ENCODE measurements at places on chromosomes 5 and 9.

DNA sequence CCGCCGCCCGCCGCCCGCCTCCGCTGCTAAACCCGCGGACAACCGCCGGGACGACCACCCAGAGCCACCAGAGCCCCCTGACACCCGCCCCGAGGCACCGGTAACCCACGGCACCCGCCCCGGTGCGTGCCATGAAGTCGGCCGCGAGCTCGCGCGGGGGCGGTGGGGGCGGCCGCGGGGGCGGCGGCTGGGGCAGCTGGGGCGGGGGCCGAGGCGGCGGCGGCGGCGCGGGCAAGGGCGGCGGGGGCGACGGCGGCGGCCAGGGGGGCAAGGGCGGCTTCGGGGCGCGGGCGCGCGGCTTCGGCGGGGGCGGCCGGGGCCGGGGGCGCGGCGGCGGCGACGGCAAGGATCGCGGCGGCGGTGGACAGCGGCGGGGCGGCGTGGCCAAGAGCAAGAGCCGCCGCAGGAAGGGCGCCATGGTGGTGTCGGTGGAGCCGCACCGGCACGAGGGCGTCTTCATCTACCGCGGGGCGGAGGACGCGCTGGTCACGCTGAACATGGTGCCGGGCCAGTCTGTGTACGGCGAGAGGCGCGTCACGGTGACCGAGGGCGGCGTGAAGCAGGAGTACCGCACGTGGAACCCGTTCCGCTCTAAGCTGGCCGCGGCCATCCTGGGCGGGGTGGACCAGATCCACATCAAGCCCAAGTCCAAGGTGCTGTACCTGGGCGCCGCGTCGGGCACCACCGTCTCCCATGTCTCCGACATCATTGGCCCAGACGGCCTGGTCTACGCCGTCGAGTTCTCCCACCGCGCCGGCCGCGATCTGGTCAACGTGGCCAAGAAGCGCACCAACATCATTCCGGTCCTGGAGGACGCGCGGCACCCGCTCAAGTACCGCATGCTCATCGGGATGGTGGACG lies 499 bp downstream of the FBLL1 start:
- no peak for DNase-seq

GRCh38 chr5:62538017-62538942 lies 40.3 kb upstream of the LRRC70 start:
- peak; percentile 90 for DNase-seq

- no peak for DNase-seq
Observed at GRCh38 chr9:82167296-82167695, 178.7 kb downstream of the SPATA31D1 start.

GRCh38 chr9:71665247-71665646 lies 103.1 kb downstream of the CEMIP2 start:
- DNase-seq, result no peak

DNA sequence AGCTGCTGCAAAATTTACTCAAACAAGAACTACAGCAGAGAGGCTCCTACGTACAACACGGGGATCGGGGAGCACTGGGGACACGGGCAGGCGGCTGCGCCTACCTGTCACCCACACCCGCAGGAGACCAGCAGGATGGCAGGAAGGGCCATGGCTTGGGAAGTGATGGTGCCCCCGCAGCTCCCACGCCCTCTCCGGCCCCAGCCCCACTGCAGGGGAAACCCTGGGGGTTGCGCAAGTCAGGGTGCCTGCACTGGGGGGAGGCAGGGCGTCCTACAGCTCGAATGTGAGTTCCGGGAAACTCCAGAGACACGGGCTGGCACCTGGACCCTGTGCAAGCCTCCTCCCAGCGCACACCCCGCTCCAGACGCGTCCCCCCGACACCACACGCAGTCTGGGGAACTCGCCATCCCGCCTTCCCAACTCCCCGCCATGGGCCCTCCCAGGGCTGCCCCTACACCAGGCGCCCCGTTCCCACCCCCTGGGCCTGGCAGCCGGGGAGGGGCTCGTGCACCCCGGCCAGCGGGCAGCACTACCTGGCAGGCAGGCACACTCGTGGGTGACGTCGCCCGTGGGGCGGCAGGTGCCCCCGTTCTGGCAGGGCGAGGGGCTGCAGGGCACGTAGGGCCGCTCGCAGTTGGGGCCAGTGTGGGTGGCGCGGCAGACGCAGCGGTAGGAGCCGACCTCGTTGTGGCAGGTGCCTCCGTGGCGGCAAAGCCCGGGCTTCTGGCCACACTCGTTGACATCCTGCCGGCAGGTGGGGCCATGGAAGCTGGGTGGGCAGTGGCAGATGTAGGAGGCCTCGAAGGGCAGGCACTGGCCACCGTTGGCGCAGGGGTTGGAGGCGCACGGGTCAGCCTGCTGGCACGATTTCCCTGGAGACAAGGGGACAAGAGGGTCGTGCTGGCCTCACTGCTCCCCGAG lies 23.3 kb downstream of the NOTCH1 start:
- DNase-seq, result no peak

- DNase-seq, result no peak
Observed at GRCh38 chr5:123673107-123673506, 161.1 kb downstream of the CSNK1G3 start.

DNA sequence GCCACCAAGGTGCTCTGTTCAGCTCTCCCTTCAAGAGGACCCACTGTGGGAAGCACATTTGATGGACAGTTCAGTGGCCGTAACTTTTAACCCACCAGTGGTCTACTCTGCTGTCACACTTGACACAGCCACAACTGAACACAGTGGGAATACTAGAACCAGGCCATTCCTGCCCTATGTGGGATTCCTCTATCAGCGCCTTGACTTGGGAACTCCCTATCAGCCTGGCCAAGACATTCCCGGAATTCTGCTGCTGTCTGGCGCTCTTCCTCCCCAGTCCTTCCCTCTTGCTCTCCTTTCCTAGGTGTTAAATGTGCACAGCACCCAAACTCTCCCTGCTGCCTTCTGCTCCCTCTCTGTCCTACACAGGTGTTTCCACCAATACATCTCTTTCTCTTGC lies 23.1 kb upstream of the SH3PXD2B start:
- DNase-seq, result no peak

- no peak for DNase-seq
Observed at GRCh38 chr9:19163631-19164030, 36.3 kb upstream of the PLIN2 start.

Measured in HFFc6 (cell line).